ENCODE measurements at places on chromosomes 5 and 9.

DNA sequence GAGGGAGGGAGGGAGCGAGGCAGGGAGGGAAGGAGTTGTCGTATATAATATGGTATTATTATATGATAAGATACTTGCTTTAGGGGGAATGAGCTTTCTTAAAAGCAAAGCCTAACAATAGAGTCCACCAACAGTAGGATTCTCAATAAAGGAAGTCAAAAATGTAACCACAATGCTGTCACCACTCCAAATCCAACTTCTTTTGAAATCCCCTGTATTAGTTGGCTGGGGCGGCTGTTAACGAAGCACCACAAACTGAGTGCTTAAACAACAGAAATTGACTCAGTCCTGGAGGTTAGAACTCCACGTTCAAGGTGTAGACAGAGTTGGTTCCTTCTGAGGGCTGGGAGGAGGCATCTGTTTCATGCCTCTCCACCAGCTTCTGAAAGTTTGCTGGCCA is 23.1 kb downstream of the GAS1 start:
- H3K27ac ChIP-seq, result no peak overlapping the region
- no peak for DNase-seq
- H3K4me1 ChIP-seq, result no peaks in the 10 kb centered on the region
- H3K36me3 ChIP-seq, result no peaks in the 10 kb centered on the region

GRCh38 chr5:77776554-77777206 is 541 bp upstream of the TBCA start:
- DNase-seq, result no peak
- no peaks in the 10 kb centered on the region for H3K36me3 ChIP-seq
- H3K4me1 ChIP-seq, result peaks cover 18% of the 10 kb centered on the region
- peak overlapping the region; percentile 96 for H3K27ac ChIP-seq
- no peaks in the 10 kb centered on the region for H3K27me3 ChIP-seq

GRCh38 chr9:79570448-79571308 is 1.1 kb upstream of the TLE4 start:
- H3K36me3 ChIP-seq, result no peaks in the 10 kb centered on the region
- no peaks in the 10 kb centered on the region for H3K27me3 ChIP-seq
- peak overlapping the region; percentile 73 for H3K4me3 ChIP-seq

DNA sequence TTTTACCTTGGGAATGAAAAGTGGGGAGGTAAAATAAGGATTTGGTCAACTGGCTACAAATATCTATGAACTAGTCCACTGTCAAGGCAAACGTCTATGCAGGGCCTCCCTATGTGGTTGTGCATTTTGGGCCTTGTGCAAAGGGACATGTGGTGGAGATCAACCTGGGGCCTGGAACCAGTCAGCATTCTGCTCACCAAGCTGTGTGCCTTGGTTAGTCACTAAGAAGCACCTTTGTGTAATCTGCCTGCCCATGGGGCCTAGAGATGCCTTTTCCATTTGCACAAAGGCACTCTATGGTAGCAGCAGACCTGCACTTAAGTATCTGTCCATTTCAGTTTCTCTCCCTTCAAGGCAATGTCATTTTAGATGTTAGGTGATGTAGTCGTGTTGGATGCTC is 184.0 kb downstream of the GNAQ start:
- DNase-seq, result no peak
- peaks cover 6% of the 10 kb centered on the region for H3K4me1 ChIP-seq
- no peaks in the 10 kb centered on the region for H3K36me3 ChIP-seq
- no peak overlapping the region for H3K4me3 ChIP-seq

- H3K27me3 ChIP-seq, result no peaks in the 10 kb centered on the region
- peaks cover 14% of the 10 kb centered on the region for H3K4me1 ChIP-seq
- peak overlapping the region; percentile 87 for H3K4me3 ChIP-seq
- H3K36me3 ChIP-seq, result no peaks in the 10 kb centered on the region
- peak overlapping the region; percentile 89 for H3K27ac ChIP-seq
Measured at GRCh38 chr5:149959406-149960236, 937 bp upstream of the SLC26A2 start.

GRCh38 chr5:172870291-172870714 is 36.3 kb downstream of the ERGIC1 start:
- peak; percentile 42 for DNase-seq
- no peaks in the 10 kb centered on the region for H3K27me3 ChIP-seq
- H3K27ac ChIP-seq, result peak overlapping the region; percentile 81
- peaks cover 85% of the 10 kb centered on the region for H3K4me1 ChIP-seq
- H3K4me3 ChIP-seq, result no peak overlapping the region
- no peaks in the 10 kb centered on the region for H3K36me3 ChIP-seq

DNA sequence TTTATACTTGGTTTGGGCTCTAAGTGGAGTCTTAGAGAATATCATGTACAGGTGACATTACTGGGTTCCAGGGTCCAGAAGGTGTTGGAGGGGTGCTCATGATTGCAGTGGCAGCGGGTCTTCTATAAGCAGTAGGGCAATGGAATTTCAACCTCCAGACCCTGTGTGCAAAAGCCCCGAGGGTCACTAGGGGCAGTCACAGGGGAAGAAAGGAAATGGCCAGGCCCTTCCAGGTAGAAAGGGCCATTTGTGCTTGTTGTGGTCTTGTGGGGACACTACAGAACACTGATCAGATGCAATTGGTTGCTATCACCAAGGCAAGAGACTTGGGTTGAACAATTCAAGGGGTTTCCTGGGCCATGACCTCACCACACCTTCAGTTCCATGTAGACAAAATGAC is 283.4 kb downstream of the GADD45G start:
- peaks cover 51% of the 10 kb centered on the region for H3K4me1 ChIP-seq
- no peak for DNase-seq
- H3K36me3 ChIP-seq, result no peaks in the 10 kb centered on the region
- H3K27ac ChIP-seq, result no peak overlapping the region
- H3K27me3 ChIP-seq, result no peaks in the 10 kb centered on the region

DNA sequence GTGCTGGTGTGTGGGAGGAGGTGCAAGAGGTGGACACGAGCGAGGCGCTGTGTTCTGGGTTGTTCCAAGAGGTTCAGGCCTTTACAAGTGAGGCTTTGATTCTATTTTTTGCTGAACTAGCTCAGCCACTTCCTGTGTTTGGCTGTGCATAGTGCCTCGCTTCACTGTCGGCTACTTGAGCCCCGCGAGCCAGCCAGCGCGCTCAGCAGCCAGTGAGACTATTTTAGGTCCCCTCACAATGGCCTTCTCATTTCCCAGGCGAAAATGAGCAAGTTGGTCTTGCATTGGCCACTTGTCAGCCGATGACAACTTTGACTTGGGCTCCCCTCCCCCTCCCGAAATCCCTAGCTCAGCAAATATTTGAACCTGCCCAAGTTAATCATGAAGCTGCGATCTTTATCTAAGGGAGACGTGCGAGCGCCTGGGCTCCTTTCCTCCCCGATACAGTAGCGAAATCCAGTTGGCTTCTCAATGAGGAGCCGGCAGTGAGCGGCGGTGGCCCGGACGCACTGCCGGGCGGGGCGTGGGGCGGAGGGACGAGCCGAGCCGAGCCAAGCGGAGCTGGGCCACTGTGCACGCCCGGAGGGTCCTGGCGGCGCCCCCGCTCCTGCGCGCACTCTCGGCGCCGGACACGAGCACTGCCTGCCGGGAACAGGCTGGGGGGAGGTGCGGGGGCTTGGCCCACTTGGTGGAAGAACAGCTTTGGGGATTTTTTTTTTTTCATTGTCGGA is 72.6 kb downstream of the PIK3R1 start:
- DNase-seq, result peak; percentile 73
- peak overlapping the region; percentile 83 for H3K27ac ChIP-seq
